Stimulated activated CD8-positive, alpha-beta memory T cell treated with anti-CD3 and anti-CD28 coated beads, Interleukin-4, amount 100 ng/mL, for 1 hour (primary cell): ENCODE measurements at places on chromosomes 1 and 21.

GRCh38 chr1:92310185-92310597 is 11.3 kb downstream of the RPAP2 start:
- DNase-seq: no peak

GRCh38 chr1:156086256-156086662 is 4.0 kb upstream of the MEX3A start:
- DNase-seq: no peak

- DNase-seq: no peak
Measured at GRCh38 chr1:84006591-84006990, 7.7 kb upstream of the TTLL7 start.

- DNase-seq: no peak
Measured at GRCh38 chr1:220426989-220427388, 100.9 kb upstream of the MARK1 start.

GRCh38 chr1:167601442-167602383 is 28.3 kb upstream of the RCSD1 start:
- no peak for DNase-seq

GRCh38 chr1:205701420-205701819 is 21.1 kb upstream of the SLC45A3 start:
- DNase-seq: no peak

- no peak for DNase-seq
Measured at GRCh38 chr1:44587796-44588460, 86.4 kb downstream of the TMEM53 start.

GRCh38 chr21:25742900-25743299 is 8.1 kb downstream of the GABPA start:
- DNase-seq: no peak

- no peak for DNase-seq
Measured at GRCh38 chr1:219467524-219467923, 145.4 kb downstream of the ZC3H11B start.

- DNase-seq: no peak
Measured at GRCh38 chr1:163410073-163410999, 88.6 kb downstream of the NUF2 start.

DNA sequence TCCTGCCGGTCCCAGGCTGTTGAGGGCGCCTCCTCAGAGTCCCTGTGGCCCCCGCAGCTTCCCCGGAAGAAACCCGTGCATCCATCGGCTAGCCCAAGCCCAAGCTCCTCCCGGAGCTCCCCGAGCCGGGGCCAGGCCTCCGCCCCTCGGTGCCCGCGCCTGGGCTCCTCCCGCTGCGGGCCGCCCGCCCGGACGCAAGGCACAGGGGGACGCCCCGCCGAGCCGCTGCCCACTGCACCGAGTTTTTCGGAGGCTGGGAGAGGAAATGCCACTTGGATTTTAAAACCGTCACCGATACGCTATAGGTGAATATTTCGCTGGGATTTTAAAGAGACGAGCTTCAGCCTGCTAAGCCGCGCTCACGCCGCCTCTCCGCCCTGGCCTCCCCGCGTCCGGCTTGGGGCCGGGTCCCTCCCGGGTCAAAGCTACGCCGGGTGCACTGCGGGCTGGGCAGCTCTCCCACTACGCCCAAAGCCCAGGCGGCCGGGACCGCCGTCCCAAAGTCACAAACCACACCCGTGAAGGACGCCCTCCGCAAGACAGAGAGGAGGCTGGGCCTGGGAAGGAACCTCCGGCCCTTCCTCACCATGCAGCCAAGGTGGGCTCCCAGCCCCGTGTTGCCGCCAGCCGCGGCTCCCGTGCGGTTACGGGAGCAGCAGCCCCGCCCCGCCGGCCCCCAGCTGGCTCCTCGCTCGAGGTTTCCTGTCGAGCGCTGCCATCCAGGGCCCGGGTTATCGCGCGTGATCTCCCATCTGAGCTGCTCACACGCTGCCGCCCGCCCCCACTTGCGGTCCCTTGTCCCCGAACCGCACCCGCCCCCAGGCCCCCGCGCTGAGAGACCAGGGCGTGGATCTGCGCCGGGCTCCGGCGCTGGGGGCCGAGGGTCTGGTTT is 63.2 kb downstream of the CD247 start:
- no peak for DNase-seq

DNA sequence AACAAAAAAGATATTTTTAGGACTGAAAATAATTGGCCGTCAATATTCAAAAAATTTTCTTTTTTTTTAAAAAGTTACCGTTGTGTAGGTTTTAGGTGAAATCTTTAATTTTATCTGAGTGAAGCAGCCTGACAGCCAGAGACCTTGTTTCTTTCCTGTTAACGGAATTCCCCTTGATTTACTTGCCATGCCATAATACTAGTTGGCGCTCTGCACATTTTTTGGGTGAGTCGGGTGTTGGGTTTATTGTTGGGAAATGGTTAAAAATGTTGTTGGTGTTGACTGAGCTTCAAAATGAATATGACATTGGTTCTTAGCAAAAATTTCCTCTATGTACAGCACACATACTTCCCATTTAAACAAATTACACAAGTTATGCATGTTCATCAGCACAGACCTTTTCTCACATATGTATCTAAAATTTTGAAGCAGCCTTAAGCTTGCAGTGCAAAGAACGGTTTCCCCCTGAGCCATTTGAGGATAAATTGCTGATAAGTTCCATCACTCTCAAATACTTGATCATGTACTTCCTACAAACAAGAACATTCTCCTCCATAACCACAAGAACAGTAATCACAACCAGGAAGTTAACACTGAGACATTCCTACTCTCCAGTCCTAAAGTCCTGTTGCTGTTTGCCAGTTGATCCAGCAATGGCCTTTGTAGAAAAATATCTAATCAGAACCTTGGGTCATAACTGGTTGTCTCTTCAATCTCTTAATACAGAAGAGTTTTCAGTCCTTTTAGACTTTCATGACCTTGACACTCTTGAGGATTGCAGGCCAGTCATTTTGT is 34.2 kb downstream of the CAMTA1 start:
- DNase-seq: no peak

- no peak for DNase-seq
Measured at GRCh38 chr1:220748089-220748934, at the start of gene MTARC2. Gene MTARC2 (plus strand): TSS chr1:220748322. CDS start chr1:220748532, 210 bp downstream.

DNA sequence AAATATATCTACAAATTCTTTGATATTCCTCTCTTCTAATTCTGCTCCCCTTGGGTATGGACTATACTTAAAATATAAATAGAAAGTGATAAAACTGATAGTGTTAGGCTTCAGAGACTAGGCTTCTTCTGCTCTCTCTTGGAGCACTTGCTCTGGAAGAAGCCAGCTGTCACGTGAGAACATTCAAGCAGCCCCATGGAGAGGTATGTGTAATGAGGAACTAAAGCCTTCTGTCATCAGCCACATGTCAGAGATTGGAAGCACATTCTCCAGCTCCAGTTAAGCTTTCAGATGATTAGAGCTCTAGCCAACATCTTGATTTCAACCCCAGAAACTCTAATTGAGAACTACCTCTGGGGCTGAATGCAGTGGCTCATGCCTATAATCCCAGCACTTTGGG is 34.3 kb downstream of the XKR8 start:
- DNase-seq: no peak

- no peak for DNase-seq
Measured at GRCh38 chr1:111392042-111392441, 35.5 kb downstream of the OVGP1 start.

DNA sequence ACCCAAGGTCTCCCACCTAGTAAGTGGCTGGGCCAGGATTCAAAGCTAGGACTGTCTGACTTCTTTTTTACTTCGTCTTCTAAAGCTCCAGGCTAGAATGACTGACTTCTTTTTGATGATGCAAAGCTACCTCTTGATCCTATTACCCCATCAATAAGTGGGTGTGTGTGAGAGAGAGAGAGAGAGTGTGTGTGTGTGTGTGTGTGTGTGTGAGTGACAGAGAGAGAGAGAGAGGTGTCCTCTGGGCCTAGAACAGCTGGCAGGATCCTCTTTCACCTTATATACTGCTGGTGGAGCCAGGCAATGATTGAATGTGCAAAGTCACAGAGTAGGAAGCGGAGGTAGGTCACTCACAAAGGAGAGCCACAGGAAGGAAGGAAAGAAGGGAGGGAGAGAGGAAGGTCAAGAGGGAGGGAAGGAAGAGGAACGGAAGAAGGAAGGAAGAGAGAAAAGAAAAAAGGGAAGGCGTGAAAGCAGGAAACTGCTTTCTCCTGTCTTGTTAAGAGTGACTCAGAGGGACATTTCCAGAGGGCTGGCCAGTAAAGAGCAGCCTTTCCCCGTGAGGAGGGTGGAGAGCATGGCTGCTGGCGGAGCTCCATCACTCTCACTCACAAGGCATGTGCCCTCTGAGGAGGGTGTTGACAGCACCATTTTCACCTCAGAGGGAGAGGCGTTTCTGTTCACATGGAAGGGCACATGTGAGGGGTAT is 68.9 kb downstream of the CDC7 start:
- DNase-seq: no peak

GRCh38 chr1:17207046-17207445 is 2.1 kb downstream of the PADI1 start:
- DNase-seq: no peak

DNA sequence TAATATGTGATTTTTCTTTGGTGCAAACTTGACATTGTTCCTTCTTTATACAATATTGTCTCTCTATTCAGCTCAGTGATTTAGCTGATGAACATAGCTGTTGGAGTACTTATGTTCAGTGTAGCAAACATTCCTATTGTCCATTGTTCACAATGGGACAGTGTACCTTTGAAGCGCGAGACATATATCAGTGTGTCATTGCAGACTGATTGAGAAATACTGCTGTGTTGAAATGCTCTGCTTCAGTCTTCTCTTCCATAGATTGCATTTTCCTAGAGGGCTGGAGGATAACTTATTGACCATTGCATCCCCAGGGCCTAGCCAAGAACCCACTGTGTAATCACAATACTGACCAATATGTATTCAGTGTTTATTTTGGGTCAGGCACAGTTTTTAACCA is 46.5 kb downstream of the HLX start:
- DNase-seq: no peak

DNA sequence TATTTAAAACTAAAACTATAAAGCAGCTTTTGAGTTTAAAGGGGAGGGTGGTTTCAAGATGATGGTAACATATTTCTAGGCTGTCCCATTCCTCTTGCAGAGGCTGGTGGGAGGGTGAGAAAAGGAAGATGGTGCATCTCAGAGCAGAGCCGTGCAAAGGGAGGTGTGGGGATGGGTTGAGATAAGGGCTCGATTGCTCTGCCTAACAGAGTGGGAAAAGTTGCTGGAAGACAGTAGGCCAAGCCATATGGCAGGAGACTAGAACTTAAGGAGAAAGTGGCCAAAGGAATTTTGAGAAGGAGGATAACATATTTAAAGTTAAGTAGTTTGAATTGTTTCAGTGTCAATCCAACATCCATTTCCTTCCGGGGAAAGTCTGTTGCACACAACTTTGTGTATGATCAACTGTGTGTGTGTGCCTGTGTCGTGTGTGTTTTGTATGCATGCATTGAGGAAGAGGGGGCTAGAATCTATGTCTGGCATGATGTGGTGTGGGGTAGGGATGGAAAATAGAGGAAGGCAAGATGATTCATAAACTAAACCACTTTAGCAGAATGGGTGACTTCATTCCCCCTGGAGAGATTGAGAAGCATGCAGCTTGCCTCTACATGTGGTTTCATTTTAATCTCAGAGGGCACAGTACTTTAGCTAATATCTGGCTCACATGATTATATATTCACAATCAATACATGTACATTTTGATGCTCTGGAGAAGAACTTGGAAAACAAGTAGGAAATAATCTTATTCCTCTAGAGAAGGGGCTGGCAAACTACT is 145.0 kb upstream of the DNAH14 start:
- no peak for DNase-seq

DNA sequence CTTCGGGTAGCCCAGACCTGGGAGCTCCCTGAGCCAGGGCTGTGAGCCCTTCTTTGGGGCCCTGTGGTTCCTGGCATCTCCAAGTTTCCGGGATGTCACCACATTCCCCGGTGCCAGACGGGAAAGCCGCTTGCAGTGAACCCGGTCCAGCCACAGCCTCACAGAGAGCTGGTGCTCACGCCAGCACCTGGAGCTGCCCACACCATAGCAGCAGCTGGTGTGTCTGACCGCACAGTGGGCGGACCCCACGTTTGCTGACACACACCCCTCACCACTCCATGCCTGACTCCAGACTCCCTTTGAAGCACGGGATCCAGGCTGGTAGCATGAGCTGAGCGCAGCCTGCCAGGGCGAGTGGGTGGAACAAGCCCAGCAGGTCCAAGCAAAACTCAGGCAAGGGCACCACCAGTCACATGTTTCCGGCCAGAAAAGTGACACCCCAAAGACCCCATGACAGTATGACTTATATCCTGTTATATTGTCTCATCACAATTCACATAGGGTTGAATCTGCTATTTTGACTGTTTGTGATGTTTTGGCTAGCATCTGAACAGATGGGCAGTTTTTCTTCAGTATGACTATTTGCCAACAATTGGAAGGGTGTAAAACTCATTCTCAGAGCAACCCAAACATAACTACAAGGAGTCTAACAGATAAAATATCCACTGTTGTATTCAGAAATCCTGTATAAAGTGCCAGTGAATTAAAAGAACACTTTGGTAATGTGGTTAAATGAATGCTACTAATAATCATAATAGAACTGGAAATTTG is 285.4 kb downstream of the SMYD3 start:
- no peak for DNase-seq
